ENCODE measurements at places on chromosomes 2 and 18. TPM values are rescaled to one million over a fixed set of nuclear protein-coding genes. Genes with fewer than 3 reads are reported as not detected.

The SDC1 gene
- total RNA-seq, result 0.98 TPM

The MAIP1 gene
- total RNA-seq, result 12.6 TPM

The POTEE gene
- 0.45 TPM for total RNA-seq

The OXER1 gene
- total RNA-seq, result 2.8 TPM

The ABCG8 gene
- total RNA-seq, result not detected

The KCNS3 gene
- 16.9 TPM for total RNA-seq

The IL1R2 gene
- total RNA-seq, result 5.7 TPM

The PIEZO2 gene
- total RNA-seq, result 26.8 TPM

The NDC80 gene
- total RNA-seq, result 1.3 TPM

The GALNT5 gene
- 0.80 TPM for total RNA-seq

The CROCC2 gene
- total RNA-seq, result 0.18 TPM

The POTEJ gene
- total RNA-seq, result not detected

The HOXD1 gene
- 1.9 TPM for total RNA-seq

The ELMOD3 gene
- 29.6 TPM for total RNA-seq

DNA sequence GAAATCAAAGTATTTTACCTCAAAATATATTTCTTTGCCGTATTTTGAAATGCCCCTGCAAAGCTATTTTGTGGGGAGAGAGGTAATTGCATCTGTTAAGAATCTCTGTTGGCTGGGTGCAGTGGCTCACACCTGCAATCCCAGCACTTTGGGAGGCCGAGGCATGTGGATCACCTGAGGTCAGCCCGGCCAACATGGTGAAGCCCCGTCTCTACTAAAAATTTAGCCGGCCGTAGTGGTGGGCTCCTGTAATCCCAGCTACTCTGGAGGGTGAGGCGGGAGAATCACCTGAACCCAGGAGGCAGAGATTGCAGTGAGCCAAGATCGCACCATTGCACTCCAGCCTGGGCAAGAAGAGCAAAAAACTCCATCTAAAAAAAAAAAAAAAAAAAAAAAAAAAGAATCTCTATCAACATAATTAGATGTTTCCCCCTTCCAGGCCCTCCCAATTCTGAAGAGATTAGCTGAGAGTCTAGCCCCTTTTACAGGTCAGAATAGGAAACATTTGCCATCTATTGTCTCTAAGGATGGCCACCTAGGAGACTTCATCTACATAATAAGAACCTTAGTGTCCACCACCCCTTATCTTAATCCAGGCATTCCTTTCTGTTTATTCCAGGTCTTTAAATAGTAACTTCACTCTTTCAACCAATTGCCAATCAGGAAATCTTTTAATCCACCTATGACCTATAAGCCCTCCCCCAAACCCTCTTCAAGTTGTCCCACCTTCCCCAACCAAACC lies 3.5 kb upstream of the TRAPPC8 start:
- no peak for DNase-seq

GRCh38 chr2:51960841-51961335 lies 929.0 kb upstream of the NRXN1 start:
- no peak for DNase-seq

DNA sequence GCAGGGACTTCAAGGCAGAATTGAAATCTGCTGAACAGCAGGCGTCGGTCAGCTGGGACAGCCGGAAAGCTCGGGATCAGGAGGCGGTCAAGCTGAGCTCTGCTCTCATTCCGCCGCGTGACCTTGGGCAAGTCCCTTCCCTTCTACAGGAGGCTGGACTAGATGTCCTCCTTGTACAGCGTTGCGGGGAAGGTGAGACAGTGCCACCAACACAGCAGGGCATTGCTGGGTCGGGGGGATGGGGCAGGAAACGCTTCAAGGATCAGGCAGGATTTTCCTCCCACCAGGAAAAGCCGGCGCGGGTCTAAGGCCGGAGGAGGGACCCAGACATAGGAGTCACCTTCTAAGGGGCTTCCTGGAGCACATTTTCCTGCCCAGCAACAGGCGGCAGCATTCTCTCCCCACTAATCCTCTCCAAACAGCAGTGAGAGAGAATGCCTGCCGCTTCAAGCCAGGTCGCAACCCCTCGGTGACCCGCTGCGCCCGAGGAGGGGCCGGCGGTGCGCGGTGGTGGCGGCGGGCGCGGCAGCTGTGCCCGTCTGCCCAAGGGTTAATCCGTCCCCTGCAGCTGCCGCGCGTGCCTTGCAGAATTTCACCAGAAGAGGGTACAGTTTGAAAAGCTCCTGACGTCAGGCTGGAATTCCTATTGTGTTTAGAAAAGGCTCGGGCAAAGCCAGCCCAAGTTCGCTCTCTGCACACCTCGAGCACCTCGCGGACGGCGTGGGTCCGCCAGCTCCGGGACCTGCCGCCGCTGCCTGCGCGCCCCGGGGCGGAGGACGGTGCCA lies at the start of gene KCNF1:
Gene KCNF1, plus strand, starts transcription at position 644 of the 785 bp plus-strand sequence. CDS start 493 bp downstream, outside the sequence.
- peak; percentile 53 for DNase-seq

GRCh38 chr2:226683196-226683595 lies 116.4 kb downstream of the IRS1 start:
- no peak for DNase-seq

DNA sequence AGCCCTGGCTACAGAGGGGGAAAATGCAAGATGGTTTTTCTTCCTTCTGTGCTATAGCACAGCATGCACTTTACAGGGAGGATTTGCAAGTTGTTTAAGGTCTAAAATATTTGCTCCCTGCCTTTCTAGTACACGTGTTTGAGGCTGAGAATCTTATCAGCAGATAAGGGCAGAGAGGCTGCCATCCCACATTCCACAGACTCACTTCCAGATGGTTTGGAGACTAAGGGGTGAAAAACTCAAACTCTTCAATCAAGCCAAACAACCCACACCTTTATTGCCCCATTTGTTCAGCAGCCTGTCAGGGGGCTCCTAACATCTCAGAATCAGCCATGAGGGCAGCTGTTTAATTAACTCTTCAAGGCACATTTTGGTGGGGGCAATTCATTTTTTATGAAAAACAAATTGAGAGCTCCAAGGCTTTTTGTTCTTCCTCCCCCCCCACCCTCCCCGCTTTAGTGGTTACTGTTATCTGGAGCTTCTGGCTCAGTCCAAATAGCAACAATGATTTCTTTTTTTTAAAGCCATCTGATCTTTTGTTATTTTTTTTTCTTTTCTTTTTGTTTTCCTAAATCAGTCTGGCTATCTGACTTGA lies 242.6 kb upstream of the NT5C1B start:
- no peak for DNase-seq

- DNase-seq, result no peak
Measured at GRCh38 chr18:9839853-9840252, 45.9 kb upstream of the TXNDC2 start.

- no peak for DNase-seq
Measured at GRCh38 chr2:8661235-8661634, 20.6 kb upstream of the ID2 start.

DNA sequence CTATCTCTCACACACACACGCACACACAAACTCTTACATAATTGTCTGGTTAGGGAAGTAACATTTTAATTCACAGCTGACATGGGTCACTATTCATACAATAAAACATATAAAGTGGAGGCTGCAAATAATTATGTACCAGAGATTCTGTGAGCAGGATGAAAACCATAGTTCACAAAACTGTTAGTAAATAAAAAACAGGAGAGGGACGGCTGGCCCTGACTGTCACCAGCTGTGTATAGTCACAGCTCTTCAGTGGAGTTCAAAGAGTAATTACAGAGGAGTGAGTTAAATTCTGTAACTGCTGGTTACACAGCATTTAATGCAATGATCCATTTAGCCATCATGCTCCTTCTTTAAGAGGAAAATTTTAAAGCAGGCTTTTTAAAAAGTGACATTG lies 76.9 kb downstream of the NRXN1 start:
- no peak for DNase-seq

DNA sequence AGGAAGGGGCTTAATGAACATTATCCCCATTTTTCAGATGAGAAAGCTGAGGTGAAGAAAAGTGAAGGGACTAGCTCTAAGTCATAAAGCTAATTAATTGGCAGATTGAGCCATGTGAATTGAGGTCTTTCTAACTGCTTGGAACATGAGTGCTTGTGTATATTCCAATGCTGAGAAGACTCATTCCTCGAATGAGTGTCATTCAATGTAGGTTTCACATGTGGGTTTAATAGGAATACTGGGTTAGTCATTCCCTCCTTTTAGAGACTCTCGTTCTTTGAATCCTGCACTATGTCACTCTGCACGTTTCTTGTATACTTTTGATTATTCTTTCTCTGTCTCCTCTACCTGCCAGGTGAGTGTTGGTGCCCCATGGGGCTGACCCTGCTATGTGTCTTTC lies 218.2 kb downstream of the HRH4 start:
- DNase-seq, result no peak

- no peak for DNase-seq
Measured at GRCh38 chr18:54100920-54101470, 123.5 kb downstream of the MBD2 start.

- DNase-seq, result no peak
Measured at GRCh38 chr2:210392469-210392881, 77.5 kb upstream of the MYL1 start.

- DNase-seq, result no peak
Measured at GRCh38 chr2:108621687-108622681, 87.7 kb downstream of the LIMS1 start.

DNA sequence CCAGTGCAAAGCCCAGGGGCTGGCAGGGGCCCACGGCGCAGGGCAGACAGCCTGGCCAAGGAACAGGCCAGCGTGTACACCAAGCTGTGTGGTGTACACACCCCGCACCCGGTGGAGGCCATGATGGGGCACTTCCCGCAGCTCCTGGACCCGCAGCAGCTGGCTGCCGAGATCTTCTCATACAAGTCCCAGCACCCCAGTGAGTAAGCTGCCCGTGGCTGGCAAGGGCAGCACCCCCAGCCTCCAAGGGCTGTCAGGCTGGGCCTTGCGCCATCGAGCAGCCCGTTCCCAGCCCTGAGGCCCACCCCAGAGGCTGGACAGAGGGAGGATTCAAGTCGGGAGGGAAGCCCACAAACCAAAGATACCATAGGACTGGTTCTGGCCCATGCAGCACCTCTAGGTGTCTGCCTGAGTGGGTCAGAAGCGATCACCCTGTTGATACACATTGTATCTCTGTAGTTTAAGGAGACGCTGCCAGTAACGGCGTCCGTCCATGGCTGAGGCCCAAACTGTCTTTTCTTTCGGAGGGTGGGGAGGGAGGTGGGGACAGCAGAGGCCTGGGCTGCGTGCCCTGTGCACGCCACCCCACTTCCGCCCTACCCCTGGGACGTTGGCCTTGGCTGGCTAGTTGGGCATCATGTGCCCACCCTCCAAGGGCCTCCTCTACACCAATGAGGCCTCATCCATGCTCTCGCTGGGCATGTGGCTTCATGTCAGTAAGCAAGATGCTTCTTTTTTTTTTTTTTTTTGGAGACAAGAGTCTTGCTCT lies 16.8 kb upstream of the MTERF4 start:
- peak; percentile 23 for DNase-seq

- DNase-seq, result peak; percentile 62
Measured at GRCh38 chr2:133753665-133754064, 185.4 kb upstream of the NCKAP5 start.

GRCh38 chr2:134975281-134976009 lies 56.8 kb downstream of the CCNT2 start:
- no peak for DNase-seq

GRCh38 chr2:64750001-64750816 lies 96.5 kb upstream of the SERTAD2 start:
- peak; percentile 81 for DNase-seq

GRCh38 chr2:215651412-215651811 lies 215.5 kb upstream of the FN1 start:
- no peak for DNase-seq

- no peak for DNase-seq
Measured at GRCh38 chr2:237955640-237956401, 11.0 kb upstream of the UBE2F start.

DNA sequence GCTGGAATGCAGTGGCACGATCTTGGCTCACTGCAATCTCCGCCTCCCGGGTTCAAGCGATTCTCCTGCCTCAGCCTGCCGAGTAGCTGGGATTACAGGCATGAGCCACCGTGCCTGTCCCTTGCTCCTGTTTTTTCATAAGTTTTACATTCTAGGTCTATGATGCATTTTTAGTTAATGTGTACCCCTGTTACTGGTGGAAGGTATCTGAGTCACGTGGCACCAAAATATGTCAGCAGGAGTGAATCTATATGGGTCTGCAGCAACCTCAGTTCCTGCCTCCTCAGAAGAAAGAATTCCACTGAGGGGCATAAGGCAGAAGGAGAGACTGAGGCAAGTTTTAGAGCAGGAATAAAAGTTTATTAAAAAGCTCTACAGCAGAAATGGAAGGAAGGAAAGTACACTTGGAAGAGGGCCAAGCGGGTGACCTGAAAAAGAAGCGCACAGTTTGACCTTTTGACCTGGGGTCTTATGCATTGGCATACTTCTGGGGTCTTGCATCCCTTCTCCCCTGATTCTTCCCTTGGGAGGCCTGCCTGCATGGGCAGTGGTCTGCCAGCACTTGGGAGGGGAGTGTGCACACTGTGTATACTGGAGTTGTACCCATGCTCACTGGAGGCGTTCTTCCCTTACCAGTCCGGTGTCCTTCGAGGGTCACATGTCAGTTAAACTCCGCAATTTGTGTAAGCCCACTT lies 1.1 kb upstream of the MFSD2B start:
- no peak for DNase-seq

DNA sequence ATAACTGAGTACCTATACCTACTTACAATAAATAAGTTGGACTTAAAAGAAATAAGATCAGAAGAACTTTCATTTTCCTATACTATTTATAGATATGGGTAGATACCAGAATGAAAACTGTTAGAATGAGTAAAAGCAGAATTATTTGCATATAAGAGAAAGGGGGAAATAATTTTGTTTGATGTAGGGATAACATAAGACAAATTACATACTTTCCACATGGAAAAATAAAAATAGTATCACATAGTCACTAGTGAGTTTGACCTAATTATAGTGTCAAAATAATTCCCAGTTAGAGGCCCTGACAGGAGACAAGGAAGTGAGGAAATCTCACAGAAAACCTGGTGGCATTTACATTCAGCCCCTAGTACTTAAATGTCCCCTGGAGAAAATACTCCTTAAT lies 28.6 kb downstream of the KCMF1 start:
- no peak for DNase-seq

- no peak for DNase-seq
Measured at GRCh38 chr2:117323331-117323730, 491.2 kb upstream of the DDX18 start.

GRCh38 chr2:20430461-20431300 lies 16.2 kb upstream of the RHOB start:
- peak; percentile 8 for DNase-seq

- DNase-seq, result no peak
Measured at GRCh38 chr2:172445851-172446250, 18.5 kb downstream of the ITGA6 start.

DNA sequence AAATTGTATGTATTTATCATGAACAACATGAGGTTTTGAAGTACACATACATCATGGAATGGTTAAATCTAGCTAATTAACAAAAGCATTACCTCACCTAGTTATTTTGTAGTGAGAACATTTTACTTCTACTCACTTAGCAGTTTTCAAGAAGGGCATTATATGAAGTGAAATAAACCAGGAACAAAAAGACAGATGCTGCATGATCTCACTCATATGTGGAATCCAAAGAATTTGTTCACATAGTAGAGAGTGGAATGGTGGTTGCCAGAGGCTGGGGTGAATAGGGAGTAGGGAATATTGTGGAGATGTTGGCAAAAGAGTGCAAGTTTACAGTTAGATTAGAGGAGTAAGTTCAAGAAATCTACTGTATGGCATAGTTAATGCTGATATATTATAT lies 292.0 kb downstream of the ASXL3 start:
- DNase-seq, result no peak
